GM12864 (cell line): ENCODE measurements at places on chromosomes 2 and 18.

DNA sequence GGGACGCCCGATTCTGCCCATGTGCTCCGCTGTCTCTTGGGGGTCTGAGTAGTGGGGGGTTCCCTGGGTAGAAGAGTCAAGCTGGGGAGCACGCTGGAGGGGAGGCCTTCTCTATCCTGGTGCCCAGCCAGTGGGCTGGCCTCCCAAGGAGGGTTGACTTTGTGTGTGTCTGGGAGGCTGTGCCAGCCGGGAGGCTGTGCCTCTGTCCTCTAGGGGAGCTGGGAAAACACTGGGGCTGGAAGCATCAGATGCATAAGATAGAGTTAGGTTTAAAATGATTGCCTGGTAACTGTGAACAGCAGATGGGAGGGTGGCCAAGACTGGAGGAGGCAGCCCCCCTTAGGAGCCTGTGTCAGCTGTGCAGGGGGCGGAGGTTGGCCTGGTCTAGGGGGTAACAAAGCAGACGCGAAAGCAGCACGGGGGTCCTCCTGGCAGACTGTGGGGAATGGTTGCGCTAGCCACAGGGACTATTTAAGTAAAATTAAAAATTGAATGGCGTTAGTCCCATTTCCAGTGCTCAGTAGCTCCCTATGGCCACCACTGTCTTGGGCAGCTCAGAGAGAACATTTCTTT is 1.3 kb downstream of the ING5 start:
- no peak for DNase-seq

DNA sequence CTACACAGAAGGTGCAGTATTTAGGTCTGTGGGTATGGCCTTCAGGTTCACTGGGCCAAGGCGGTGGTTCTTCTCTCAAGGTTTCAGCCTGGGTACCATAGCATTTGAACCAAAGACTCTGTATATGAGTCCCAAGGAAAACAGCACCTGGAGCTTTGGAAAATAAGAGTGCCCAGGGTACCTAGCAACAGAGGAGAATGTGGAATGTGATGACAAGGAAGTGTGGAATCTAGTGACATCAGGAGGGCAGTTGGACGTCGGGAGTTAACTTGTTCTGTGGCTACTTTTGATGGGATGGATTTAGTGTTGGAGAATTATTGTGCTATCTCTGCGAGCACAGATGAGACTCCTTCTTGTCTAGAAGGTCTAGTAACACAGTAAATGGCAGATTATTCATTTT is 201.2 kb downstream of the NOL4 start:
- DNase-seq = no peak

GRCh38 chr18:22985250-22985649 is 52.1 kb downstream of the RBBP8 start:
- DNase-seq = no peak

- no peak for DNase-seq
Measured at GRCh38 chr2:60118061-60118460, 435.4 kb downstream of the BCL11A start.

DNA sequence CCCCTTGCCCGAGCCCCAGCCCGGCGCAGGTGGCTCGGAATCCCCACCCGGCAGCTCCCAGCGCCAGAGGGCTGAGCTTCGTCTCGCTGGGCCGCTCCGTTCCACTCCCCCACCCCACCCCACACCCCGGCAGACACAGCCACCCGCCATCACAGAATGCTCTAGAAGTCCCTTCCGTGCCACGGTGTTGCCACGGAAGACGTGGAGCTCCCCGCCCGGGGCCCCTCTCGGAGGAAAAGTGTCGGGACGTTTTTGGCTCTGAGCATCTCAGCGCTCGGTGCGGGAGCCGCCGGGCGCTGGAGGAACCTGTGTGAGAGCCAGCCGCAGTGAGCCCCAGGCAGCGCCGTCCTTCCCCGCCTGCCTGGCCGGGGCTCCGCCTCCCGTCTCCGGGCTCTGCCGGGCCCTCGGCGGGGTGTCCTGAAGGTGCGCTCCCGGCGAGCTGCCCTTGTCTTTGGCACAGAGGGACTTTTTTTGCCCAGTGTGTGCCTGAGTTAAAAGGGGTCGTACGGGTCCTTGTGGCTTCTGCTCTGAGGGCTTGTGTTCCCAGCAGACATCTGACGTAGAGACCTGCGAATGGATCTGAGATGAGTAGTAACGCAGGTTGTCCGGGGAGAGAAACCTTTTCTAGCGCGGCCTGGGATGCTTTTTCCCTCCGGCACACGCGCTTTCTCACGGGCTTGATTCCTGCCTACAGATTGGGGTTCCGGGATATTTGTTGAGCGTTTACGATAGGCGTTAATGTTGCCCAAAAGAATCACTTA is 1.8 kb downstream of the ZCCHC2 start:
- no peak for DNase-seq

- DNase-seq = no peak
Measured at GRCh38 chr18:64692826-64693225, 543.9 kb upstream of the LINC00305 start.

- DNase-seq = no peak
Measured at GRCh38 chr2:106038601-106039375, 155.3 kb downstream of the UXS1 start.

DNA sequence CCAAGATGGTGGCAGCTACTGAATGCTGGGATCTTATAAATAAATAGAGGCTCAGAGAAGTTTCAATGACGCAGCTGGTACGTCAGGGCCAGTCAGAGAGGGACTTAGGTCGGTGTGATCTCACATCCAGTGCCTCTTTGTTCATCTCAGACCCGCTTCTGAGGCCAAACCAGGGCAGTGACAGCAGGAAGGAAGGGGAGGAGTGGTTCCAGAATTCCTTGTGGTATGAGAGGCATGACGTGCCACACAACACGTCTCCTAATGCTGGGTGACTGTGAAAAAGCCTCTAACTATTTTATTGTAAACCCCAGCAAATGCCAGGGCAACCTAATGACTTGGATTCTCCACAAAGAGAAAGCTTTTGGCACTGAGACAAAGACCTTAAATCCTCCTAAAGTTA is 423.3 kb downstream of the LPIN1 start:
- no peak for DNase-seq

GRCh38 chr2:2234398-2235195 is 96.5 kb downstream of the MYT1L start:
- DNase-seq = no peak

GRCh38 chr2:224126440-224126839 is 87.4 kb upstream of the SERPINE2 start:
- DNase-seq = no peak

- DNase-seq = no peak
Measured at GRCh38 chr18:25099895-25100294, 252.1 kb downstream of the ZNF521 start.

GRCh38 chr2:215671244-215671643 is 235.4 kb upstream of the FN1 start:
- no peak for DNase-seq

- no peak for DNase-seq
Measured at GRCh38 chr2:25076749-25077148, 34.9 kb downstream of the EFR3B start.

GRCh38 chr18:22346953-22347605 is 70.6 kb downstream of the CTAGE1 start:
- no peak for DNase-seq

DNA sequence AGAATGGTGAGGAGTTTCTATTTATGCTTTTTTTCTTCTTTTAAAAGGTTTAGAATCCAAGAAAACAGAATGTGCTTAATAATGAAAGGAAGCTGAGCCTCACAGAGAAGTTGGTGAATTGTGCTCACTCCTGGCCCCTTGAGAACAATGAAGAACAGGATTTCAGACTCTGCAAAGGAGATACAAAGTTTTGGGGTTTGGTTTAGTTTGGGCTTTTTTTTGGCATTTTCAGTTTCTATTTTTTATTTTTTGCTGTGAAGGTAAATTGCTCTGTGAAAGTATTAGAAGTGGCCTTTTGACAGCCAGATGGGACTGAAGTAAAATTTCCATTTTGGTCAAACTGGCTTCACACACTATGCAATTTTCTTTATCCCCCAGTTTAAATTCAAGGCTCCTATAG is 247.3 kb upstream of the GYPC start:
- no peak for DNase-seq

GRCh38 chr2:46784278-46784677 is 131.3 kb downstream of the MCFD2 start:
- no peak for DNase-seq

- DNase-seq = no peak
Measured at GRCh38 chr2:88429929-88430328, 22.6 kb downstream of the FOXI3 start.

- no peak for DNase-seq
Measured at GRCh38 chr18:5286525-5286924, 9.0 kb downstream of the ZBTB14 start.

DNA sequence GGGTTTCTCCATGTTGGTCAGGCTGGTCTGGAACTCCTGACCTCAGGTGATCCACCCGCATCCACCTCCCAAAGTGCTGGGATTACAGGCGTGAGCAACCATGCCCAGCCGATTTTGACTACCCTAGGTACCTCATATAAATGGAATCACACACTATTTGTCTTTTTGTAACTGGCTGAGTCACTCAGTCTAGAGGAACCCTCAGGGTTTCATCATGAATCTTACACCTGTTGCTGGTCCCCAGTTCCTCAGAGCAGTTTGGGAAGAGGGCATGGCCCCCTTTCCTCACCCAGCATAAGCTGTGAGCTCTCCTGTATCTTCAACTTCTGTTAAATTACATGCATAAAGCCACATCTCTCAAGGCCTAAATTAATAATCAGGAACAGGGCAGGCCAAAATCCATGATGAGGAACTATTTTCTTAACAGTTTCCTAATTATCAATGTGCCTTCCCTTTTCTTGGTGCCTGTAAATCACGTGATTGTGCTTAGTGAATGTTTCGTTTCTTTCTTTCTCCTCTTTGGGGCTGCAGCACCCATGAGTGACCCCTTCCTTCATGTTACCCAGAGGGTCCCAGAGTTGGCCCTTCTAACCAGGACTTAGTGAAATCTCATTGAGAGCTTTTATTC is 20.9 kb downstream of the DYSF start:
- DNase-seq = no peak

DNA sequence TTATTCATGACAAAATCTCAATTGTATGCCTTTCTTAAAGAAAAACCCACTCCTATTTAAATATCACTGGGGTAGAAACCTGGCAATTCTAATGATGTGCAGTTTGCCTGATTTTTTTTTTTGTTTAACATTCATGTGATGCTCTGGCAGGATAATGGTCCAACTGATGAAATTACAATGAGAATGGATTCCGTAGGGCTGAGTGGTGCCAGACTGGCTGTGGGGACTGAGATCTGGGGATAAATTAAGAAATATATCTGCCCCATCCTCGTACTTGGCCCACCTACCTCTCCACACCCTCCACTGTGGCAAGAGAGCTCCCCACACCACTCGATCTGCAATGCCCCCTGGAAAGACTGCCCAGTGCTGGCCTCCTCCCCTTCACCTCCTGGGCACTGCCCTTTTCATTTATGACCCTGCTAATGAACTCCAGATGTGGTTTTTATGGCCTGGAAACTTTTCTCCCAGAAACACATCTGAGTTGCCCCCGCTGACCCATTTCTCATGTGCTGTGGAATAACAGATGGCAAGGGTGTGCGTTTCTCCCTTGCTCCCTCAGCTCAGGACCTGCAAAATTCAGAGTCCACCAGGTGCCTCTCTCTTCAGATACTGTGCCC is 33.0 kb upstream of the RPL37A start:
- DNase-seq = no peak

- DNase-seq = no peak
Measured at GRCh38 chr2:195352581-195352980, 304.4 kb upstream of the SLC39A10 start.

DNA sequence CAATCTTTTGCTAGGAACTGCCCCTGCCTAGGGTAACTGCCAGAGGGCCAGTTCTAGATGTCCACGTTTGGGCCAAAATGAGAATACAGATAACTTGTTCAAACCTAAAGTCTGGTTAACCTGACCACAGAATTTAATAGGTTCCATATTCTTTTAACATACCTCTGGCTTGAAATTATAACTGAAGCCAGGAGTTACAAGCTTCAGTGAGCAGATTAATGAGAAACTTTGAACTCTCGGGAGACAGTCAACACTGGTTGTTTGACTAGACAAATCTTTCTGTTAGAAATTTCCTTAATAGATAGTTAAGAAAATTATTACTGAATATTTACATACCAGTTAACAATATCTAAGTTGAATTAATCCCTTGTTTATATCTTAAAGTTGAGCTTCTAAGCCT is 110.0 kb upstream of the KLF7 start:
- DNase-seq = no peak

- DNase-seq = no peak
Measured at GRCh38 chr2:207241198-207241597, 75.5 kb upstream of the KLF7 start.

DNA sequence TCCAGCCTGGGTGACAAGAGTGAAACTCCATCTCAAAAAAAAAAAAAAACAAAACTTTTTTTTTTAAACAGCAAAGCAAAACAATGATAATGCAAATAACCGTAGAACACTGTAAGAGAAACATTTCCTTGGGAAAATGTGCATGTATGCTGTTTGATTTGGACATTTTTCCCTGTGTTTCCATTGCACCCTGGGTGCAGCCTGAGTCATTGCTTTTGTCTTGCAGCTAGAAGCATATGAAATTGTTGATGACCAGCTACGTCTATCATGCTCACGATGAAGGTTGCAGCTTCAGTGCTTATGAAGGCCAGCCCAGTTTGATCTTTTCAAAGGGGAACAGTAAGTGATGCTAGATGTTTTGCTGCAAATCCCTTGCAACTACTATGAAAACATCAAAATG is 41.5 kb downstream of the MOGAT1 start:
- no peak for DNase-seq

GRCh38 chr2:233062451-233062850 is 2.3 kb downstream of the INPP5D start:
- DNase-seq = no peak

DNA sequence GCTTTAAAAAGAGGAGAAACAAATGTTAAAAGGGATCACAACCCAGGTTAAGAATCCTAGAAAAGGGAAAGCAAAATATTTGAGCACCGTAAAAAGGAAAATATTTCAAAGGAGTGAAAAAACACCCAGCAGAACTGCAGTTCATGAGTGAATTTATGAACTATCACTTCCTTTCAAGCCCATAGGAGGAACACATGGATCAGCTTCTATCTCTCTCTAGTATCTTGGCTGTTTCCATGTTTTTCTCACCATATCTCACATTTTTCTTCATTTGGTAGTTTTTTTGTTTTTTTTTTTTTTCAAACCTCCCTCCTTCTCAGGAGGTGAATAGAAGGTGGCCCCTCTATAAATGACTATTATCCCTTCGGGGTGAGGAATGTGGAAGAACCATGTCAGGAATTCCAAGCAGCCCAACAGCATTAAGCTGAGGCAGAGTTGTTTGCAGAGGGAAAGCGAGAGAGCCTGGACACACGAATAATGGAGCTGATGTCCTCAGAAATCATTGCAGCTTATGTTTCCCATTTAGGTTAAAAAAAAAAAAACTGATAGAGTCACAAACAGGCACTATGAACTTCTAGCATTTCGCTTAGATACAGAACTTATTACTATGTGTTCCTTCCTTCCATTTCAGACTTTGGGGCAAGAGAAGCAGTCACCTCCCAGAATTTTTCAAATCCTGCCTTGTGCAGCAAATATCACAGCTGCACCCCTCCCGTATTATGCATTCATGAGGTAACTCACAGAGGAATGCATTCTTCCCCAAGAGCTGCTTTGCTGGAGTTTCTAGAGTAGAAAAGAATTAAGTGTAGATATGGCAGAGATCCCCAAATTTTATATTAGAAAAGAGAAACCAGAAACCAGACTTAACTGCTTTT is 315.6 kb downstream of the IRS1 start:
- no peak for DNase-seq

GRCh38 chr2:233674314-233674713 is 2.6 kb downstream of the UGT1A9 start:
- DNase-seq = no peak

- DNase-seq = no peak
Measured at GRCh38 chr18:10449396-10449795, 5.0 kb upstream of the APCDD1 start.
